Activated T-helper 1 cell treated with anti-CD3 and anti-CD28 coated beads, Interleukin-12 subunit alpha, Interleukin-12 subunit beta, Interleukin-2, Interleukin-4 antibody, amounts not matched to agents 30 ng/mL and 10 ng/mL and 1 ng/mL, durations not matched to agents 14 hours and 24 hours and 36 hours (primary cell): ENCODE measurements at places on chromosomes 3 and 15. TPM values are rescaled to one million over a fixed set of nuclear protein-coding genes. Genes with fewer than 3 reads are reported as not detected.
A peak's percentile ranks its signal among the peaks of the same experiment; 100 is the strongest.

DNA sequence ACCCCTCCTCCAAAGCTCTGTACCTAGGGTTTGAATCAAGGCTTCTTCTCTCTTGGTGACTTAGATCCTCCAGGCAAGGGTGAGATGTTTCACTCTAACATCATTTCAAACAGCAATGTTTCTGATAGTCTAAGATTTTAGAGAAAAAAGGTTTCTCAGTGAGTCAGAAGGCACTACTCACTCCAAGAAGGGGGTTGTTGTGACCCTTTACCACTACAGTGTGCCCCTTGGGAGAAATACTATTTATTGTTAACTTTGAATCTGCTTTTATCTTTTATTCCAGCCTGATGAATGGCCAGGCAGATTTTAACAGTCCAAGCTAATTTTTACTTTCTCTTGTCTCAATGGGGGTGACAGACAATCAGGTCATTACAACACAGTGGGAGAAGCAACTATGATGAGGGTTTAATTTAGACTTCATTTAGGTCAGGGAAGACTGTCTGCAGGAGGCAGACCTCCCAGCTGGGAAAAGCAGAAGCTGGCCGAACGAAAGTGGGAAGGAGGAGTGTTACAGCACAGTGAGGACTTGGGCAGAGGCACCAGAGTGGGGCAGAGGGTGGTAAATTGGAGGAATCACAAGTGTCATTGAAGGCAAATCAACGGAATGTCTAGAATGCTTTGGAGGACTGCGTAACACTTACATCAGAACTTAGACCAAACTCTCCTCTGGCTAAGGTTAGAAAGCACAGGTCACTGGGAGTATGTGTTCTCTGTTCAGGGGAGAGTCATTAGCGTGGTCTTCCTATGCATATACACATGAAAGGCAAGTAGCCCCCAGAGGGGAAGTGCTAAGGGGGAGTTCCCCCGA lies 21.2 kb downstream of the ZNF860 start:
- no peak for DNase-seq
- no peak overlapping the region for H3K27ac ChIP-seq
- H3K27me3 ChIP-seq = peaks cover 18% of the 10 kb centered on the region
- no peak overlapping the region for H3K4me3 ChIP-seq

GRCh38 chr15:70262591-70263274 lies 165.0 kb upstream of the TLE3 start:
- H3K27me3 ChIP-seq = peaks cover 44% of the 10 kb centered on the region
- peaks cover 2% of the 10 kb centered on the region for H3K36me3 ChIP-seq
- peaks cover 39% of the 10 kb centered on the region for H3K4me1 ChIP-seq
- no peak overlapping the region for H3K27ac ChIP-seq

DNA sequence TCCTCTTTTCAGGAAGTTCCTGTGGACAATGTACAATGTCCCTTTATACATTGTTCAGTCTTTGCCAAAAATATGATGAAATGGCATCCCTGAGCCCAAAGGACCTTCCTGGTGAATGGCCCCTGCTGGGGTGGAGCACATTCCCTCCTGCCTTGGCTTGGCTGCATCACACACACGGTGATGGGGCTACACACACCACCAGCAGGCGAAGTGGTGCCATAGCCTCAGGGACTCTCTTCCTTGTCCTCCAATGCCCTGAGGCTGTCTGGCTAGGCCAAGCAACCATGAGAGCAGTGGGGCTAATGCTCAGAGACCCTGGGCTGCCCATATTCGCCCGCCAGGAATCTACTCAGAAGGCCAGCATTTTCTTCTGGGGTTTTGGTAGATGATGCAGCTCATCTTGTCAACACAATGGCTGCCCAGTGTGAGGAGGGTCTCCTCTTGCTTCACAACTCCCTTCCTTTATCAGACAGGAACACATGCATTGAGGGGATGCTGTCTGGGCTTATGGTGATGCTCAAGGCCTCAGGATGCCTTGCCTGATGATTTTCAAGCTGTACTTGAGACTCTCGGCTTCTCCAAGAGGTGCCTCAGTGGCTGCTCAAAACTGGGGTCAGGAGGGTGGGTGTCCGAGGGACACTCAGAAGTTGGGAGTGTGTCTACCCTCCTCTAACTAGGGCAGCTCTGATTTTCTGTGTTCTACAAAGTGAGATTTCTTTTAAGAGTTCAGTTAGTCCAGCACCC lies 40.9 kb upstream of the EPHB1 start:
- no peak overlapping the region for H3K27ac ChIP-seq
- no peak overlapping the region for H3K4me3 ChIP-seq
- H3K27me3 ChIP-seq = peaks cover 5% of the 10 kb centered on the region
- H3K36me3 ChIP-seq = no peaks in the 10 kb centered on the region
- DNase-seq = no peak

DNA sequence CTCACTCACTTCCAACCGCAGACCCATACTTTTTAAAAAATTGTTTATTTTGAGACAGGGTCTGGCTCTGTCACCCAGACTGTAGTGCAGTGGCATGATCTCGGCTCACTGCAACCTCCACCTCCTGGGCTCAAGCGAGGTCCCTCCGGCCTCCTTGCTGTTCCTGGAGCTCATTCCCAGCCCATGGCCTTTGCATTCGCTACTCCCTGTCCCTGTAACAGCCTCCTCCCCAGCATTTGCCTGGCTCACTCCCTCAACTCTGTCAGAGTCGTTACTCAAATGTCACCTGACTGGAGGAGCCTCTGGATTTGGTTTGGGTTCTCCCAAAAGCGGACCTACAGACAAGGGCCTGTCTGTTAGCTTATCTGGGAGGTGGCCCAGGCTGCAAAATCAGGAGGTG lies 432.6 kb upstream of the PROK2 start:
- no peak overlapping the region for H3K27ac ChIP-seq
- no peak for DNase-seq
- H3K4me3 ChIP-seq = no peak overlapping the region

GRCh38 chr3:67064105-67064504 lies 66.0 kb downstream of the KBTBD8 start:
- no peaks in the 10 kb centered on the region for H3K4me1 ChIP-seq
- H3K27me3 ChIP-seq = peaks cover 3% of the 10 kb centered on the region
- H3K27ac ChIP-seq = no peak overlapping the region
- H3K36me3 ChIP-seq = no peaks in the 10 kb centered on the region

Gene PPCDC
- total RNA-seq = 25.0 and 27.1 TPM in 2 replicates

GRCh38 chr3:136305879-136306278 lies 55.7 kb downstream of the PCCB start:
- H3K4me1 ChIP-seq = no peaks in the 10 kb centered on the region
- H3K27ac ChIP-seq = peak overlapping the region; percentile 61
- DNase-seq = no peak
- no peak overlapping the region for H3K4me3 ChIP-seq

Gene BHLHE40
- total RNA-seq = 449 and 458 TPM in 2 replicates

Gene CAMK2N2
- 0.15 and 0.52 TPM in 2 replicates for total RNA-seq

- no peaks in the 10 kb centered on the region for H3K36me3 ChIP-seq
- H3K27ac ChIP-seq = peak overlapping the region; percentile 68
- H3K4me1 ChIP-seq = peaks cover 87% of the 10 kb centered on the region
- no peak overlapping the region for H3K4me3 ChIP-seq
- no peak for DNase-seq
Measured at GRCh38 chr3:56919137-56919796, 117.5 kb upstream of the ARHGEF3 start.

DNA sequence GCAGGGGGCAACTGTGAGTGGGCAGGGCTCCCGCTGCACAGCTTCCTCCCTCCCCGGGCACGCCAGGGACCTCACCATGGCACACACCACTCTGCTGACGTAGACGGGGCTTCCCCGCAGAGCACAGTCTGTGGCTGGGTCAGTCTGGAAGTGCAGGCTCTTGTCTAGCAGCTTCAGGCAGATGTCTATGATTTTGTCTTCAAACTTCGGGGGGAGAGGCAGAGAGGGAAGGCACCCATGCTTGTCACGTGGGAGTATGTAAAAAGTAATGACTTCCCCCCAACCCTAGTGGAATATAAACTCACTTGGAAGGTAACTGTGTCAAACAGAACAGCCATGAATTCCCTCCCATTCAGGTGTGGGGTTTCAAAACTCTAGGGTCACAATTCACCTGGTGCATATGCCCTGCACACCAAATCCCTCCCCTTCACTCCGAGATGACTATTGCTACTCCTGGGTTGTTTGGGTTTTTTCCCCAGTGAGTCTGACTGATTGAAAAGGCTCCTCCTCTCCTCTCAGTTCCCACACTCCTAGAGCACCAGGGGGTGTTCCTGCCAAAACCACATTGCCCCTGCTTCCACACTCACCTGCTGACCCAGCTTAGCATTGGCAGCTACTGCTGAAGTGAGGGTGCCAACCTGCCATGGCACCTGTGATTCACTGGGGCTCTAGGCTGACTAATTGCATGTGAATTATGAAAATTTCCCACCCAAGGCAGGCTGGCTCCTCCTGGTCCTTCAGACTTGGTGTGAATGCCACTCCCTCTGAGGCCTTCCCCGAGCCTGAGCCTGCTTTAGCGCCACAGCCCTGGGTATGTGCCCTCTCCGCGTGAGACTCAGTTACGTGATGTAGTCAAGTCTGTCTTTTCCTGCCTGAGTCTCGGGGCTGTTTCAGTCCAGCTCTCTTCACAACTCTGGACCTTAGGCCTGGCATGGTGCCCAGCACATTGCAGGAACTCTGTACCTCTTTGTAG lies 13.0 kb downstream of the TGM5 start:
- DNase-seq = no peak
- H3K27me3 ChIP-seq = no peaks in the 10 kb centered on the region
- peak overlapping the region; percentile 40 for H3K27ac ChIP-seq

GRCh38 chr3:147529551-147529950 lies 120.4 kb downstream of the ZIC1 start:
- no peaks in the 10 kb centered on the region for H3K36me3 ChIP-seq
- DNase-seq = no peak
- H3K27me3 ChIP-seq = no peaks in the 10 kb centered on the region

- no peak overlapping the region for H3K27ac ChIP-seq
- DNase-seq = no peak
- no peaks in the 10 kb centered on the region for H3K4me1 ChIP-seq
Measured at GRCh38 chr3:193522473-193522872, 32.2 kb downstream of the ATP13A4 start.

Gene GABRA5
- total RNA-seq = not detected in 2 replicates

- H3K27me3 ChIP-seq = peaks cover 4% of the 10 kb centered on the region
- H3K4me3 ChIP-seq = no peak overlapping the region
- no peak for DNase-seq
- no peaks in the 10 kb centered on the region for H3K36me3 ChIP-seq
Measured at GRCh38 chr15:70867911-70868467, 14.0 kb upstream of the LARP6 start.

- no peak overlapping the region for H3K27ac ChIP-seq
- peaks cover 17% of the 10 kb centered on the region for H3K36me3 ChIP-seq
- peaks cover 8% of the 10 kb centered on the region for H3K4me1 ChIP-seq
- no peak for DNase-seq
Measured at GRCh38 chr3:187858041-187858440, 112.8 kb upstream of the BCL6 start.

DNA sequence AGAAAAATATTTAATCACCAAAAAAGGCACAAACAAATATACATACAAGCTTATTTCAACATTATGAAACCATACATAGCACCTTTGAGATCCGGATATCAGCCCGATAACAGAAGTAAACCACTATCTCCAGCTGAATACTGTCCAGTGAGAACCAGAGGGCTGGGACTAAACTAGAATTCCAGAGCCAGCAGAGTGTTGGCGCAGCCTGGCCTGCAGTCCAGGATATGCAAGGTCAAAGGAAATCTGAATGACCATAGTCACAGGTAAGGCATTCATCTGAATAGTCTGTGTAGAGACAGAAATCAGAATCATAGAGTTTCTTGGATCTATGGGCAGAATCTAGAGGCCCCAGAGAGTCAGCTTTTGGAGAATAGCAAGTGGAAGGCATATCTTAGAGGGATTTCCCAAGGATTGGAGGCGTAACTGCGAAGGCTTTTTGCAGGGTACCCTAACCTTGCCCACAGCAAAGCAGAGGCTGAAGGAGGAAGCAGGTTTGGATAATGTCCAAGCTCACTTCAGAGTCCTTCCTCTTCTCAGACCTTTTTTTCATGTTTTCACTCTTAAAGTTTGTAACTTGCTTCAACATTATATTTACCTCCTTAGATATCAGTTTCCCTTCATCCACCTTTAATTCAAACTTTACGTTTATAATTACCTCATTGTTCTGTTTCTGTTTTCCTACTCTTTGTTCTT lies 32.5 kb upstream of the TP63 start:
- no peak for DNase-seq
- no peak overlapping the region for H3K27ac ChIP-seq
- H3K4me3 ChIP-seq = no peak overlapping the region
- H3K36me3 ChIP-seq = no peaks in the 10 kb centered on the region

Gene LMOD3
- total RNA-seq = not detected in 2 replicates

GRCh38 chr15:73493922-73494321 lies 51.0 kb downstream of the REC114 start:
- H3K27ac ChIP-seq = no peak overlapping the region
- peaks cover 26% of the 10 kb centered on the region for H3K27me3 ChIP-seq
- H3K4me1 ChIP-seq = no peaks in the 10 kb centered on the region
- no peaks in the 10 kb centered on the region for H3K36me3 ChIP-seq

Gene SLC22A13
- 0.65 and 0.78 TPM in 2 replicates for total RNA-seq

Gene PARP14
- 66.7 and 68.6 TPM in 2 replicates for total RNA-seq

GRCh38 chr3:133475245-133476010 lies 75.6 kb downstream of the BFSP2 start:
- no peaks in the 10 kb centered on the region for H3K36me3 ChIP-seq
- DNase-seq = peak; percentile 42
- H3K4me3 ChIP-seq = peak overlapping the region; percentile 59
- no peaks in the 10 kb centered on the region for H3K27me3 ChIP-seq

Gene STX19
- total RNA-seq = not detected in 2 replicates

Gene SERPINI2
- total RNA-seq = not detected in 2 replicates

DNA sequence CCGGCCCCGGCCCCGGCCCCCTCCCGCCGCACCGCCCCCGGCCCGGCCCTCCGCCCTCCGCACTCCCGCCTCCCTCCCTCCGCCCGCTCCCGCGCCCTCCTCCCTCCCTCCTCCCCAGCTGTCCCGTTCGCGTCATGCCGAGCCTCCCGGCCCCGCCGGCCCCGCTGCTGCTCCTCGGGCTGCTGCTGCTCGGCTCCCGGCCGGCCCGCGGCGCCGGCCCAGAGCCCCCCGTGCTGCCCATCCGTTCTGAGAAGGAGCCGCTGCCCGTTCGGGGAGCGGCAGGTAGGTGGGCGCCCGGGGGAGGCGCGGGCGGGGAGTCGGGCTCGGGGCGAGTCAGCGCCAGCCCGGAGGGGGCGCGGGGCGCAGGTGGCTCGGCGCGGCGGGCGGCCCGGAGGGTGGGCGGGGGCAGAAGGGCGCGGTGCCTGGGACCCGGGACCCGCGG lies 352 bp downstream of the CHRD start:
- no peak overlapping the region for H3K27ac ChIP-seq
- H3K4me1 ChIP-seq = no peaks in the 10 kb centered on the region
- no peaks in the 10 kb centered on the region for H3K36me3 ChIP-seq
- no peak overlapping the region for H3K4me3 ChIP-seq
- DNase-seq = no peak
- peaks cover 71% of the 10 kb centered on the region for H3K27me3 ChIP-seq

Gene SERPINI1
- 0.70 and 0.71 TPM in 2 replicates for total RNA-seq

Gene SCG5
- 1.6 and 2.6 TPM in 2 replicates for total RNA-seq

Gene HIGD2B
- 0.29 TPM in 1 of 2 replicates, not detected in the other for total RNA-seq

- no peak for DNase-seq
- H3K27me3 ChIP-seq = no peaks in the 10 kb centered on the region
- H3K4me1 ChIP-seq = peaks cover 17% of the 10 kb centered on the region
- no peak overlapping the region for H3K27ac ChIP-seq
Measured at GRCh38 chr3:31709526-31709925, 176.8 kb downstream of the STT3B start.

Gene TP63
- 0.51 and 0.67 TPM in 2 replicates for total RNA-seq
